ENCODE measurements at places on chromosomes 2 and 18. TPM values are rescaled to one million over a fixed set of nuclear protein-coding genes. Genes with fewer than 3 reads are reported as not detected.
A peak's percentile ranks its signal among the peaks of the same experiment; 100 is the strongest.

- H3K27ac ChIP-seq = no peak overlapping the region
- no peaks in the 10 kb centered on the region for H3K27me3 ChIP-seq
- no peak overlapping the region for H3K4me3 ChIP-seq
- no peaks in the 10 kb centered on the region for H3K36me3 ChIP-seq
Observed at GRCh38 chr2:158647436-158648231, 147.5 kb upstream of the DAPL1 start.

The CNTNAP5 gene
- not detected for total RNA-seq

The TEKT4 gene
- not detected for total RNA-seq

DNA sequence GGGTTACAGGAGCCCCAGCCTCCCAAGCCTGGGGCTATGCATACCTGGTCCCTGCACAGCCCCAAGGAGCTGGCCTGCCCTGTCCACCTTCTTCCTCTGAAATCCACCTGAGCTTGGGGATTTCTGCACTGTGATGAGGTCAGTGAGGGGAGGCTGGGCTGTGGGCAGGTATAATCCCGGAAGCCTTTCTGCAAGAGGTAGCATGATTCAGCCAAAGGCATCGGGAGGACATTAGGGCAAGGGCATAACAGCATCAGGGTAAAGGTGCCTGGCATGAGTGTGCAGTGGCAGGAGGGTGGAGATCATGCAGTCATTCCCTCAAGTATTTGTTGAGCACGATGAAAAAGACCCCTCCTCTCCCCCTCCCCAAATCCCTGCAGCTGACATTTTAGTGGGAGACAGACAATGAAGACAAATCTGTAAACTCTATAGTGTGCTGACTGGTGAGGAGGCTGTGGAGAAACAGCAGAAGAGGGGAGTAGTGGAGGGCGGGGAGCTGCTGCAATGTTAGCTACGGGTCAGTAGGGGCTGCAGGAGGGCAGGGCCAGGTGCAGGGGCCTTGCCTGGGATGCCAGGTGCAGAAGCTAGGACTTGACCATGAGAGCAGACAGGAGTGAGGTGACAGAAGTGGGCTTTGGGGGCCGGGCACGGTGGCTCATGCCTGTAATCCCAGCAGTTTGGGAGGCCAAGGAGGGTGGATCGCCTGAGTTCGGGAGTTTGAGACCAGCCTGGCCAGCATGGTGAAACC, 18.7 kb downstream of the ZFP36L2 start:
- H3K36me3 ChIP-seq = no peaks in the 10 kb centered on the region
- no peak for DNase-seq
- no peak overlapping the region for H3K4me3 ChIP-seq
- peaks cover 23% of the 10 kb centered on the region for H3K4me1 ChIP-seq
- H3K27ac ChIP-seq = no peak overlapping the region
- H3K27me3 ChIP-seq = no peaks in the 10 kb centered on the region

The MARS2 gene
- total RNA-seq = 12.1 TPM

GRCh38 chr2:115122701-115123100, 680.3 kb downstream of the DPP10 start:
- H3K27ac ChIP-seq = no peak overlapping the region
- DNase-seq = no peak

- no peak overlapping the region for H3K27ac ChIP-seq
- DNase-seq = peak; percentile 44
- H3K4me1 ChIP-seq = peaks cover 9% of the 10 kb centered on the region
- no peaks in the 10 kb centered on the region for H3K36me3 ChIP-seq
- H3K4me3 ChIP-seq = no peak overlapping the region
Observed at GRCh38 chr18:10519999-10520935, 5.6 kb upstream of the NAPG start.

DNA sequence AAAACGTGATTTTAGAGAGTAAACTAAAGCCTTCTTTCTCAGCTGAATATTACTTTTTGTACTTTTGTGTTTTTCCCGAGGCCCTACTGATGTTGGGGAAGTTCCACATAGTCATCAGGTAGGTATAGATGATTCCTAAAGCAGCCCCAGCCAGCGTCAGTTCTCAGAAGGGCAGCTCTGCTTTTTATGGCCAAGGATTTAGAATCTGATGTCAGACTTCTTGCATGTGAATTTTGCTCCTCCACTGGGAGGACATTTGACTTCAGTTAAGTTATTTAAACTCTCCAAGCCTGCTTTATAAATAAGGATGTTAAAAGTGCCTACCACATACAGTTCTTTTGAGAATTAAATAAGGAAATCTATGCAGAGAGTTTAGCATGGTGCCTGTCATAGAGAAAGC, 130.8 kb downstream of the NCKAP5 start:
- H3K27ac ChIP-seq = no peak overlapping the region
- H3K27me3 ChIP-seq = no peaks in the 10 kb centered on the region
- H3K4me3 ChIP-seq = no peak overlapping the region
- no peaks in the 10 kb centered on the region for H3K36me3 ChIP-seq
